ENCODE measurements at places on chromosomes 1 and 21.
A peak's percentile ranks its signal among the peaks of the same experiment; 100 is the strongest.

- H3K4me1 ChIP-seq, result no peaks in the 10 kb centered on the region
- no peak for DNase-seq
- peaks cover 2% of the 10 kb centered on the region for H3K27me3 ChIP-seq
- H3K36me3 ChIP-seq, result no peaks in the 10 kb centered on the region
- H3K27ac ChIP-seq, result no peak overlapping the region
- H3K4me3 ChIP-seq, result no peak overlapping the region
These were observed 74.8 kb downstream of the ATP5PO start for GRCh38 chr21:33840771-33841170.

GRCh38 chr1:43531107-43531905 is 623 bp downstream of the PTPRF start:
- H3K27ac ChIP-seq, result no peak overlapping the region
- H3K27me3 ChIP-seq, result peaks cover 22% of the 10 kb centered on the region
- H3K4me1 ChIP-seq, result peaks cover 21% of the 10 kb centered on the region
- peak overlapping the region; percentile 85 for H3K4me3 ChIP-seq
- DNase-seq, result no peak
- no peaks in the 10 kb centered on the region for H3K36me3 ChIP-seq

GRCh38 chr1:24373044-24373443 is 40.5 kb downstream of the STPG1 start:
- H3K4me3 ChIP-seq, result no peak overlapping the region
- H3K27ac ChIP-seq, result no peak overlapping the region
- no peaks in the 10 kb centered on the region for H3K36me3 ChIP-seq
- H3K27me3 ChIP-seq, result peaks cover 3% of the 10 kb centered on the region
- no peak for DNase-seq

GRCh38 chr1:164228928-164229327 is 330.1 kb upstream of the PBX1 start:
- H3K4me1 ChIP-seq, result no peaks in the 10 kb centered on the region
- H3K27ac ChIP-seq, result no peak overlapping the region
- no peak overlapping the region for H3K4me3 ChIP-seq
- no peaks in the 10 kb centered on the region for H3K36me3 ChIP-seq
- DNase-seq, result no peak

DNA sequence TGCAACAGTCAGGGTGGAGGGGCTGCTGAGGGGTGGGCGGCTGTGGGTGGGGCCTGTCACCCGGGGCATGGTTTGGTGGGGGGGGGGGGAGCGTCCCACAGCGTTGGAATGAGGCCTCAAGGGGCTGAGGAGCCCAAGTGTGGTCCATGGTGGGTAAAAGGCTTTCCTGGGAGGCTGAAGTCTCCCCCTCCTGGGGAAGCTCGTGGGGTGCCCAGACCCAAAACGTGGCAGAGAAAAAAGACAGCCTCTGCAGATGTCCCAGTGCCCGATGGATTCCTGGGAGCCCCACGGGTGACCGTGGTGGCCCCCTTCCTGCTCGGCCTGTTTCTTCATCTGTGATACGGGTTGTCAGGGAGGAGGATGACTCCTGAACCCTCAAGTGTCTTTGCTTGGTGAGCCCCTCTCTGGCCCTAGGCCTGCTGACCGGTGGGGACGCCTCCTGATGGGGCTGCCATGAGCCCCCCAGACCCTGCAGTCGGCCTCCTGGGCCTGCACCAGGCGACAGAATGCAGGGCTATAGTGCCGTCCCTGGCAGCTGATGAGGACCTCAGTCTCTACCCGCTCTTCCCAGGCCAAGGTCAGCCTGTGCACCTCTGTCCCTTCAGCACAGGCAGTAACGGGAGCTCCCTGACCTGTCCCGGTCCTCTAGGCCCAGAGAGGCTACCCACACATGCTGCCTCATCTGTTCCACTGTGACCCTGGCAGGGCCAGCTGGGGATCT is 1.1 kb downstream of the OBSCN start:
- H3K27me3 ChIP-seq, result no peaks in the 10 kb centered on the region
- H3K36me3 ChIP-seq, result no peaks in the 10 kb centered on the region
- H3K27ac ChIP-seq, result no peak overlapping the region
- H3K4me1 ChIP-seq, result peaks cover 4% of the 10 kb centered on the region
- no peak overlapping the region for H3K4me3 ChIP-seq
- no peak for DNase-seq

- H3K27ac ChIP-seq, result no peak overlapping the region
- H3K36me3 ChIP-seq, result no peaks in the 10 kb centered on the region
- H3K27me3 ChIP-seq, result no peaks in the 10 kb centered on the region
- H3K4me3 ChIP-seq, result no peak overlapping the region
These were observed 94.7 kb downstream of the DISP1 start for GRCh38 chr1:222909586-222909985.

GRCh38 chr1:224333309-224333926 is 3.4 kb upstream of the NVL start:
- no peaks in the 10 kb centered on the region for H3K36me3 ChIP-seq
- no peak overlapping the region for H3K4me3 ChIP-seq
- peaks cover 10% of the 10 kb centered on the region for H3K27me3 ChIP-seq
- peaks cover 46% of the 10 kb centered on the region for H3K4me1 ChIP-seq

- H3K27ac ChIP-seq, result no peak overlapping the region
- peaks cover 5% of the 10 kb centered on the region for H3K27me3 ChIP-seq
- H3K4me1 ChIP-seq, result no peaks in the 10 kb centered on the region
- no peak overlapping the region for H3K4me3 ChIP-seq
- no peak for DNase-seq
- no peaks in the 10 kb centered on the region for H3K36me3 ChIP-seq
These were observed 7.2 kb downstream of the RGL1 start for GRCh38 chr1:183812128-183812527.

DNA sequence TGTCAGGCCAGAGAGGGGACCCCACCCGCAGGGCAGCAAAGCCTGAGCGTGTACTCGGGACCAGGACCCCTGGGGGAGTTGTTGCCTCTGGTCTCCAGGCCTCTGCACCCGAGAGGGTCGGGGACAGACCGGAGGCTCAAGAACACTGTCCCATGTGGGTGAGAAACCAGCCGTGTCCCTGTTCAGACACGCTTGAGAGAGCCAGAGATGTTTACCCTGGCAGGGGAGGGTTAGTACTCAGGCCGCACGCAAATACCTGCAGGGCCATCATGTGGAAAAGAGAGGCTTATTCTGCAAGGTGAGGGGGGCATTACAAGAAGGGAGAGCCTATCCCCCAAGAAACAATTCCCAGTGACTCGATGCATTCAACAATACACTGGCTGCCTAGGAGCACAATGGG is 74.0 kb upstream of the ARHGEF16 start:
- H3K27me3 ChIP-seq, result peaks cover 21% of the 10 kb centered on the region
- no peaks in the 10 kb centered on the region for H3K36me3 ChIP-seq
- no peak overlapping the region for H3K27ac ChIP-seq
- H3K4me1 ChIP-seq, result peaks cover 36% of the 10 kb centered on the region

DNA sequence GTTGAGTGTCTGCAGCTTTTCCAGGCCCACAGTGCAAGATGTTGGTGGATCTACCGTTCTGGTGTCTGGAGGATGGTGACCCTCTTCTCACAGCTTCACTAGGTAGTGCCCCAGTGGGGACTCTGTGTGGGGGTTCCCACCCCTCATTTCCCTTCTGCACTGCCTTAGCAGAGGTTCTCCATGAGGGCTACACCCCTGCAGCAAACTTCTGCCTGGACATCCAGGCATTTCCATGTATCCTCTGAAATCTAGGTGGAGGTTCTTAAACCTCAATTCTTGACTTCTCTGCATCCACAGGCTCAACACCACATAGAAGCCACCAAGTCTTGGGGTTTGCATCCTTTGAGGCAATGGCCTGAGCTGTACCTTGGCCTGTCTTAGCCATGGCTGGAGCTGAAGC is 14.3 kb upstream of the DNM3 start:
- no peaks in the 10 kb centered on the region for H3K4me1 ChIP-seq
- no peak for DNase-seq
- H3K4me3 ChIP-seq, result no peak overlapping the region
- H3K27me3 ChIP-seq, result no peaks in the 10 kb centered on the region
- no peak overlapping the region for H3K27ac ChIP-seq

- peaks cover 2% of the 10 kb centered on the region for H3K27me3 ChIP-seq
- DNase-seq, result no peak
- peaks cover 6% of the 10 kb centered on the region for H3K36me3 ChIP-seq
- H3K27ac ChIP-seq, result no peak overlapping the region
- no peaks in the 10 kb centered on the region for H3K4me1 ChIP-seq
These were observed 133.4 kb upstream of the FGGY start for GRCh38 chr1:59163268-59164092.

GRCh38 chr1:93034397-93034796 is 44.7 kb upstream of the MTF2 start:
- no peak overlapping the region for H3K27ac ChIP-seq
- DNase-seq, result no peak
- no peak overlapping the region for H3K4me3 ChIP-seq
- H3K36me3 ChIP-seq, result no peaks in the 10 kb centered on the region

GRCh38 chr1:223462047-223462630 is 68.9 kb downstream of the CCDC185 start:
- H3K4me3 ChIP-seq, result no peak overlapping the region
- no peaks in the 10 kb centered on the region for H3K36me3 ChIP-seq
- DNase-seq, result no peak
- H3K4me1 ChIP-seq, result no peaks in the 10 kb centered on the region
- H3K27ac ChIP-seq, result no peak overlapping the region

GRCh38 chr21:36209626-36210171 is 53.1 kb downstream of the DOP1B start:
- no peak overlapping the region for H3K27ac ChIP-seq
- peaks cover 15% of the 10 kb centered on the region for H3K36me3 ChIP-seq
- H3K4me3 ChIP-seq, result no peak overlapping the region
- no peaks in the 10 kb centered on the region for H3K4me1 ChIP-seq

DNA sequence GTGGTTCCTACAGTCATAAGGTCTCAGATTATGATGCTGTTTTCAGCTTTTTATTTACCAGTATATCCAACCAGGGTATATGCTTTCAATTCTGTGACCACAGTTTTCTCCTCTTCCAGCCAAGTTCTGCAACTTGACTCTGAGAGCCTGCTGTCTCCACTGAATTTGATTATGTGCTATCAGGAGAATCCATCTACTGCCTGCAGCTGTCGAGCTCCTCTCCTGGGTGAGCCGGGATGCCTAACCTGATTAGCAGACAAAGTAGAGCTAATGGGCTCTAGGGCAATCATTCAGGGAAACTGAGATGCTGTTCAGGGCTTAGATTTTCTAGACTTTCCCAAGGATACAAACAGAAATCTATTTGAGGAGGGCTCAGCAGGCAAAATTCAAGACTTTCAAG is 271.5 kb upstream of the BEND5 start:
- DNase-seq, result no peak
- H3K4me3 ChIP-seq, result no peak overlapping the region
- no peaks in the 10 kb centered on the region for H3K27me3 ChIP-seq
- no peak overlapping the region for H3K27ac ChIP-seq
- no peaks in the 10 kb centered on the region for H3K36me3 ChIP-seq

DNA sequence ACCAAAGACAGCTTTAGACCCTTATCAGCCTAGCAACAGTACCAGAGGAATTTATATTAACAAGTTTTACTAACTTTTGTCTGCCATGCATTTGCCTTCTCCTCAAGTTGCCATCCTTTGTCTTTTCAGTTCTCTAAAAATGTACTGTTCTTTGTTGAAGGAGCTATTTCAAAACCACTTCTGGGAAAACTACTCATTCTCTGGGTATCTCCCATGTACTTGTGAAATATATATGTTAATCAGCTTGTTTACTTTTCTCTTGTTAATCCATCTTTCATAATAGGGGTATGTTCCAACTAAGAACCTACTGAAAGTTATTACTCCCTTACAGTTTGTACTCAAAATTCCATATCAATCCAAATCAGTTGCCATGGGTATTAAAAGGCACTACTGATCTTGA is 16.3 kb downstream of the DPYD start:
- no peak for DNase-seq
- peaks cover 25% of the 10 kb centered on the region for H3K4me1 ChIP-seq
- no peaks in the 10 kb centered on the region for H3K36me3 ChIP-seq

- no peaks in the 10 kb centered on the region for H3K36me3 ChIP-seq
- peaks cover 27% of the 10 kb centered on the region for H3K27me3 ChIP-seq
- DNase-seq, result no peak
- H3K4me1 ChIP-seq, result peaks cover 6% of the 10 kb centered on the region
- H3K27ac ChIP-seq, result no peak overlapping the region
These were observed 140.9 kb upstream of the ETS2 start for GRCh38 chr21:38664841-38665240.

GRCh38 chr1:33094971-33095604 is 14.1 kb downstream of the AZIN2 start:
- H3K4me1 ChIP-seq, result peaks cover 56% of the 10 kb centered on the region
- H3K27ac ChIP-seq, result no peak overlapping the region
- peaks cover 5% of the 10 kb centered on the region for H3K27me3 ChIP-seq
- no peaks in the 10 kb centered on the region for H3K36me3 ChIP-seq
- H3K4me3 ChIP-seq, result no peak overlapping the region
- no peak for DNase-seq

DNA sequence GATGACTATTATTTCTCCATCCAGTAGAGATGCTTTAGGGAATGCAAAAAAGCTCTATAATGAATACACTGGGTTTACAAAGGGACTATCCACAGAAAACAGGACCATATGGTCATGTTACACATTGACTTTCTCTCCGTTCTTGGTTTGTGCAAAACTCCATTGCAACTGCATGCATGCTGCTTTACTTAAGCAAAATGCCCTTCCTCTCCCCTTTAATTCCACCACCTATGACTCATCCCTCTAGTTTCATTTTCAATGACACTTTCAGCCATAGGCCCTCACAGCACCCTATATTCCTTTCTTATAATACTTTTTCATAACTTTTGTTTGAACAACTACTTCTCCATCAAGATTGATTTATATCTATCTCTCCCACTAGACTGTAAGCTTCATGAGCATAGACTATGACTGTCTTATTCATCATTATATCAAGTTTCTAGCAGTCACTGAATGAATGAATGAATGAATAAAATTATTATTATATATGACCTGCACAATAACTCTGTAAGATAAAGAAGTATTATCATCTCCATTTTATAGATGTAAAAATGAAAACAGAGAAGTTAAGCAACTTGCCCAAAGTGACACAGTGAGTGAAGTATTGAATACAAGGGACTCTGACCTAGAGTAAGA is 248.9 kb downstream of the PLPP3 start:
- no peak overlapping the region for H3K27ac ChIP-seq
- H3K4me3 ChIP-seq, result no peak overlapping the region
- no peaks in the 10 kb centered on the region for H3K4me1 ChIP-seq

DNA sequence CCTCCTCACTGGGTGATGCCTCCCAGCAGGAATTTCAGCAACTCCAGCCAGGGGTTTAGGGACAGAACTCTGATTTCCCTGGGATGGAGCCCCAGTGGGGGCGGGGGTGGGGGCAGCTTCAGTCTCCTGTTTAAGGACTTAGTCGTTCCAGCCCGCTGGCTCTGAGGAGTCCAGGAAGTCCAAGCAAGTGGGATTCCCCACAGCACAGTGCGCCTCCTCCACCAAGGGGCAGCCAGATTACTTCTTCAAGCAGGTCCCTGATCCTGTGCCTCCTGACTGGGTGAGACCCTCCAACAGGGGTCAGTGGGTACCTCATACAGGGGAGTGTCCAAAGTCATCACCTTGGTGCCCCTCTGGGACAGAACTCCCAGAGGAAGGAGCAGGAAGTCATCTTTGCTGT is 1438.4 kb upstream of the B3GALT2 start:
- H3K4me3 ChIP-seq, result no peak overlapping the region
- H3K4me1 ChIP-seq, result no peaks in the 10 kb centered on the region
- no peak overlapping the region for H3K27ac ChIP-seq
- H3K36me3 ChIP-seq, result no peaks in the 10 kb centered on the region
- DNase-seq, result no peak
